ENCODE measurements at places on chromosomes 13 and 19.
A peak's percentile ranks its signal among the peaks of the same experiment; 100 is the strongest.

DNA sequence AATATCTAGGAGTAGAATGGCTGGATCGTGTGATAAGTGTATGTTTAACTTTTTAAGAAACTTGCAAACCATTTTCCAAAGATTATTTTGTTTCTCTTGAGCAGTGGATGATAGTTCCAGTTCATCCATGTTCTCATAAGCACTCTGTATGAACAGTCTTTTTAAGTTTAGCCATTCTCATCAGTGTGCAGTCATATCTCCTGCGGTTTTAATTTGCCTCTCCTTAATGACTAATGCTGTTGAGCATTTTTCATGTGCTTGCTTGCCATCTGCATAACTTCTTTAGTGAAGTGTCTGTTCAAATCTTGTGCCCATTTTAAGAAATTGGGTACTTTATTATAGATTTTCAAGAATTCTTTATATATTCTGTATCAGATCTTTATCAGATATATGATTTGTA is 58.6 kb downstream of the WASF3 start:
- DNase-seq = no peak

GRCh38 chr19:19460258-19460731 is 54.8 kb downstream of the GATAD2A start:
- DNase-seq = no peak

- DNase-seq = peak; percentile 94
These were observed 97.7 kb downstream of the SIPA1L3 start for GRCh38 chr19:38004521-38005223.

DNA sequence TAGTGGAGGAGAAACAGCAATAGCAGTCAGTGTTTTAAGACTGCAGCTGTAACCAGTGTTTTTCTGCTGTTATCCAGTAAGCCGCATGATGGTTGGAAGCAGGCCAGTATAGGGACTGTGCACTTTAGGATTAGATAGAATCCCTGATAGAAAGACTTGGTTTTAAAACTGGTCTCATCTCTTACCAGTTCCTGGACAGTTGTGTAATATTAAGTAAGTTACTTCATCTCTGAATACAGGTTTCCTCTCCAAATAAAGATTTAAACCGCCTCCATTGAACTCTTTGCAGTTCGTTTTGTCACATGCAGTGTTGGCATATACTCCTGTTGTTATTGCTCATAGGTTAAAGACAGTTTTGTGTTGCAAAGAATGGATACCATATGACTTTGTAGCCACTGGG is 25.6 kb downstream of the URI1 start:
- no peak for DNase-seq

DNA sequence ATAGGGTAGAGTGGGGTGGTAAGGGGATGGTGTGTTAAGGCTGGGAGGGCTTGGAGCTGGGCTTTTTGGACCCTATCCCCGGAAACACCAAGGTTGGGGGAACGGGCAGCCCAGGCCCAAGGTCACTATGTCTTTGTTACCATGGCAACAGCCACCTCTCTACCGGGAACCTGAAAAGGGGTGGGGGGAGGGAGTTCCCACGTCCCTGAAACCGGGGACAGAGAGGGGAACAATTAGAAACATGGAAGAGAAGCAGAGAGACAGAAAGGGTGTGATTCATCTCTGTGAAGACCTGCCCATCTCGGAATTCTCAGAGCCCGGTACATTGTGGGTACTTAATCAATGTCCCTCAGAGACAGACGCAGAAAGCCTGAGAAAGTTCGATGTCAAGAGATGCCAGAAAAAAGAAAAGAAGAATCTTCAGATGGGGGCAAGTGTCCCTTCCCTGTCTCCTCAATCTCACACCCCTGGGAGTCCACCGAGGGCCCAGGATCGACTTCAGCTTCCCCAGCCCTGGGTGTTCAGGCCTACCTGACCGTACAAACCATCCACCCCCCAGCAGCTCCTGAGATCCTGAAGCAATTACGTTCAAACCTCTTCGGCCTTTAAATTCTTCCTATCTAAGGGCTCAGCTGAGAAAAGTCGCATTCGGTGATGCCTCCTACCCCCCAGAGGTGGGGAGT is 6.8 kb upstream of the LRFN1 start:
- no peak for DNase-seq

DNA sequence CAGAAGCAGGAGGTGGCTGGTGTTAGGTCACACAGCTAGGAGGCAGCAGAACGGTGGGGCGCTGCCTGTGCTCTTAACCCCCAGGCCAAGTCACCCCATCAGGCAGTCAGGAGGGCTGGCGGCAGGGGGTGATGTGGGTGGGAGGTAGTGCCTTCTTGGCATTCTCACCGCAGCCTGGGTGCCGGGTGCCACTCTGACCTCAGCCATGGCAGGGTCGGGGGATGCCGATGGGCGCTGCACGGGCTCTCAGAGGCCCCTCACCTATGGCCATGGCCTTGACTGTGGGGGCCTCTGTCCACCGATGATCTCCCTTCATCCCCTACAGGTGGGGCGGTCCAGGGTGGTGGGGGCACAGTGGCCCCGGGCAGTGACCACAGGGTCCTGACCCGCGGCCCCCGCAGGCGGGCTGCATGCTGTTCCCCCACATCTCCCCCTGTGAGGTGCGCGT is 5.6 kb downstream of the PTOV1 start:
- no peak for DNase-seq

DNA sequence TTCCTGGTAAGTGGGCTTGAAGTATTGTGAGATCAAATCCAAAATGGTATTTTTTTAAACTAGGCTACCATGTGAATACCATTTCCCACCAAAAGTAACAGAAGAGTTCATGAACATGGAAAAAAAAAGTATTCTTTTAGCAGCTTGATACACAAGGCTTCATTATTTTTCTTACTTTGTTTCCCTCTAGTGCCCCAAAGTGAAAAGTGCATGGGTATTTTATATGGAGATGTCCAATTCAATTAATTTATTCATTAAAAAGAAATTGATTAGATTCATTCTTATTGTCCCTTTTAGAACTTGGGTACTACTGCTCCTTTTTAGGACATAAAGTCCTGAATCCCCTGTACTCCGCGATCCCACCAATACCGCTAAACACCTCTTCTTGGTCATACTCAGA is 28.6 kb upstream of the SCEL start:
- no peak for DNase-seq

GRCh38 chr13:30991922-30992321 is 59.5 kb downstream of the TEX26 start:
- DNase-seq = no peak

DNA sequence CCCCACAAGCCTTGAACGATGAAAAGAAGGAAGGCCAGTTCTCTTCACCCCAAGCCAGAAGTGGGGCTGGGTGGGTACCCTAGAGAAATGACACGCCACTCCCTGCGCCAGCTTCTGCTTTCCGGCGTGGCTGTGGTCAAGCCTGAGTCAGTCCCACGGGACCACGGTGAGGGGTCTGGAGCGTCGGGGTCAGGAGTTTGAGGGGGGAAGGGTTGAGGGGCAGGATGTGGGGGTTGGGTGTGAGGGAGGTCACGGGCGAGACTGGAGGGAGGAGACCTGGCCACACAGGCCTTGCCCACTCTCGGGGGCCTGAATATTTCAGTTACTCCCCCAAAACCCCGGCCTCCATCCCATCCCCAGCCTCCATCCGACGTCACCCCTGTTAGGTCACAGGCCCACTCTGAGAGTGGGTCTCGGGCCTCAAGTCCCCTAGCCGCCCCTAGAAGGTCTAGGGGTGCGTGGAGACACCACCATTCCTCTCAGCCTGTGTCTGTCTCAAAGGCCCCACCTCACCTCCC is 500 bp upstream of the IFI30 start:
- peak; percentile 80 for DNase-seq

DNA sequence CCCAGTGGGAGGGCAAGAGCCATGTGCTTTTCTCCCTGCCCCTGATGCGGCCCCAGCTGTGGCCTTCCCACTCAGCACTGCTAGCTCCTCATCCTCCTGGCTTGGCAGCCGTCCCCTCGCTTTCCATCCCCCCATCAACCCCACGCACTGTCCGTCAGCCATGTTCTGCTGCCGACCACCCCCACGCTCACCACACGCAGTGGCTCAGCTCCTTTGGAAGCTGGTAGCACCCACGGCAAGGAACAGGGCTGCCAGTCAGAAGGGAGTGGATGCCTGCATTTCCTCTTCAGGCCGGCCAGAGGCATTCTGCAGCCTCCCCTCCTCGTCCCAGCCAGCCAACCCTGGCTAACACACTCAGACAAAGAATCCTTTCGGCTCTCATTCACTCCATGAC is 6.3 kb downstream of the CALM3 start:
- DNase-seq = no peak

GRCh38 chr13:73618275-73618865 is 515.8 kb downstream of the KLF12 start:
- DNase-seq = no peak

DNA sequence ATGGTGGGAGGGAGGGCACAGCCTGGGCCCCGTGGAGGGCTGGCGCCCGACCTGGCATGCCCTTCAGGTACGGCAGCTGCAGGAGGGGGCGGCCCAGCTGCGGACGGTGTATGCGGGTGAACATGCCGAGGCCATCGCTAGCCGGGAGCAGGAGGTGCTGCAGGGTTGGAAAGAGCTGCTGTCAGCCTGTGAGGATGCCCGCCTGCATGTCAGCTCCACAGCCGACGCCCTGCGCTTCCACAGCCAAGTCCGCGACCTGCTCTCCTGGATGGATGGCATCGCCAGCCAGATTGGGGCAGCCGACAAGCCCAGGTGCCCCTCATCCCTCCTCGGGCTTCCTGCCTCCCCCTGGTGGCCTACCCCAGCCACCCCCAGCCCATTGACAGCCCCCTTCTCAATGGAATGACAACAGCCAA is 16.6 kb upstream of the SHKBP1 start:
- DNase-seq = no peak

DNA sequence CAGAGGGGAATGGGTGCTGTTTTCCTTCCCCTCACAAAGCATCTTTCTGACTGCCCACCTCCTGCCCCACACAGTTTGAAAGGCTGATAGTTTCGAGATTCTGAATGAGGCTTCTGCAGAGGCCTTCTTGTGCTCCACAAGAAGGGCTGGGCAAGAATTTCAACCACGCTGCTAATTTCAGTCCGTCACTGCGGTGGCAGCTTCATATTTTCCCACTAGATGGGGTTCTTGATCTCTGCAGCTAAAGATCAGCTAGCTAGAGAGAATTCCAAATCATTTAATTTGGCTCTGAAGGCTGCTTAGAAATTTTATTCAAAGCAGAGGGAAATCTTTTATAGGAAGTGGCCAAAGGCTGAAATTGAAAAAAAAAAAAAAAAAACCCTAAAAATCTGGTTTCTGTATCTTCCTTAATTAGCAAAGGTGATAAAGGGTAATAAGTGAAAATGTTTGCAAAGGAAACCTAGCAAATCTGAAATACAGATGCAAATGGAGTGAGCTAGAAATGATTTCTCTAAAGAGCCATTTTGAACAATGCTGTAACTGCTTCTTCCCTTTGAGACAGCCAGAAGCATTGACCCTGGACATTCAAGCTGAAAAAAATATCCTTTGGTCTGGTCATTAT is 38.0 kb upstream of the C13orf42 start:
- DNase-seq = peak; percentile 11

DNA sequence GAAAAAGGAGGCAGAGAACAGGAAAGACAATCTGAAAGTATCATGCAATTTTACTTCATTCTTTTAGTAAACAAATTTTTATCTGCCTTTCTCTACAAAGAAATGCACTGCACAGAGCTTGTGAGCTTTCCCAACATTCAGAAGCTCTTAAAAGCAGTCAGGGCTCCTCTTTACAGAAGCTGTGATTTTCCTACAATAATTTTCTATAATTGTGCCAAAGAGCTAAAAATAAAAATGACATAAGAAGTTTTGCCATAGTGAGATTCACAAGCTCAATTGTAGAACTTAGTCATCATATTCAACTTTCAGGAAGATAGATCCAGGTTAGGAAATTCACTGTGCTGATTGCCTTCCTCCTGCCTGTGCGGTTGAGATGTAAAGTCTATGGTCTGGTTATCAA is 341.4 kb downstream of the PCDH9 start:
- no peak for DNase-seq

DNA sequence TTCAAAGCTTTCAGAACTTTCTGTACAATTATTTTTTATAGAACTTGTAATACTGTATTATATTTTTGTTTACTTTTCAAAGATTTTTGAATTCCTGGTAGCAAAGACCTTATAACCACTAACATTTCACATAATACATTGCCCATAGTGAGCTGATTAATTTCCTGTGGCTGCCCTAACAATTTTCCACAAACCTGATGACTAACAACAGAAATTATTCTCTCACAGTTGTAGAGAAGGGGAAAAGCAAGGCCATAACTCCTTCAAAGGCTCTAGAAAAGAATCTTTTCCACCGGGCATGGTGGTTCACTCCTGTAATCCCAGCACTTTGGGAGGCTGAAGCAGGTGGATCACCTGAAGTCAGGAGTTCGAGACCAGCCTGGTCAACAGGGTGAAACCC is 19.1 kb downstream of the KLF12 start:
- DNase-seq = no peak

DNA sequence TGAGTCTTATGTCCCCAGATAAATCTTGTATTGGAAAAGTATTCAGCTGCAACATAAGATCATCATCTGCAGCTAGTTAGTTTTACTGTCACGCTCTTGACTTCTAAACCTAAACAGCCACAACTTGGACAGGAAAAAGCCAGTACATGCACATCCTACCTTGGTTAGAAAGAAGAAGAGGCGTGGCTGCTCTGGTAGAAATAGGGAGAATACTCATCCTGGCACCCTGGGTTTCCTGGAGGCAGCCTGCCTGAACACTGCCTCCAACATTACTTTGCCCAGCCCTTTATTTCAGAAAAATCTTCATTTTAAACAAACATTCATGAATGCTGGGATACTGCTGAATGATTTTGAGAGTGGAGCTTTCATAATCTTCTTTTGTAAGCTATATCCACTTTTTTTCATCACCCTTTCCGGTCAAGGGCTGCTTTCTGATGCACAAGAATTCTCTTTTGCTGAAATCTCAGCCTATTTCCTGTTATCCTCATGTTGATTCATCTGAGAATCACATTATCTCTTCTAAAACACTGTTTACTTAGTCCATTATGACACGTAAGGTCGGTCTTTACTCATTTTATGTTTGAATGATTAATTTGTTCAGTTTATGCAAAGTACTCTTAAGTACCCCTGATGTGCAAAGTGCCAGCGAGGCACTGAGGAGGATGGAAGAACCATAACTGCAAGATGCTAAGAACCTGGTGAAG is 55.2 kb downstream of the STARD13 start:
- DNase-seq = no peak

GRCh38 chr13:61276401-61276800 is 139.2 kb downstream of the PCDH20 start:
- DNase-seq = no peak

- no peak for DNase-seq
These were observed 24.7 kb downstream of the NFIX start for GRCh38 chr19:13020002-13020414.

GRCh38 chr19:6288737-6289136 is 9.0 kb upstream of the MLLT1 start:
- no peak for DNase-seq
